NCI-H1105 (cell line): ENCODE measurements at places on chromosomes 6 and 20.

- DNase-seq = peak; percentile 55
These were observed 646.3 kb downstream of the UTRN start for GRCh38 chr6:144931172-144932035.

GRCh38 chr6:117601811-117602150 lies 530 bp downstream of the GOPC start:
- DNase-seq = no peak

- DNase-seq = no peak
These were observed 37.7 kb downstream of the LY86 start for GRCh38 chr6:6626187-6626586.

GRCh38 chr20:38190936-38191371 lies 25.9 kb upstream of the TGM2 start:
- no peak for DNase-seq

- DNase-seq = no peak
These were observed 140.9 kb downstream of the EYS start for GRCh38 chr6:65566117-65566516.

- no peak for DNase-seq
These were observed 7.0 kb downstream of the TMEM244 start for GRCh38 chr6:129853996-129854711.

- DNase-seq = no peak
These were observed 83.6 kb downstream of the TMEM170B start for GRCh38 chr6:11621119-11621518.

- DNase-seq = no peak
These were observed 37.1 kb upstream of the RPS6KA2 start for GRCh38 chr6:166664135-166664534.

GRCh38 chr20:3857405-3857804 lies 10.8 kb downstream of the MAVS start:
- DNase-seq = peak; percentile 94

DNA sequence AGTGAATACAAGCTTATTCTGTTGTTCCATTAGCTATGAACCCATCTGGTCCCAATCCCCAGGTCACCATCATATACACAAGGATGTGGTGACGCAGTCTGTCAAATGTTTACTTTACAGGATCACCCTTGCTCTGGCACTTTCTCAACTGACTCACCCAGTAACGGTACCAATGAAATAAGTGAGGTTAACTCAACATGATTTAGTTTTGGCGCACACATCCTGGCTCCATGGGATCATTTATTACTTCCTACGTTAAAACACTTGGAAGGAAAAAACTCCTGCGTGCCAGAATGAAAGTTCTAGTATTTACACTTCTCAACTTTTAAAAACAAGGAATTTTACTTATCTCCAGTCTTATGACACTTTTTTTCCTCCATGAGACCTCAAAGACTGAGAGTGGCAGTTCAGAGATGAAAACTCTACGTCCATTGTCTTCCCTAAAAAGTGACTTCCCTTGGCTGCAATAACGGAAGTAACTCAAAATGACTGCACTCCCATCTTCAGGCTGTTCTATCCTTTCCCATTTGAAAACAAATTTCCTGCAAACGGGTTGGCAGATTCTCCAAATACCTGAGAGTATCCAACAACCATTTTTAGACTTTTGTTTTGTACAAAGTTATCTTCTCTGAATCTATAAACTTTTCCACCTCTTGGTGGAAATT lies 15.9 kb downstream of the AGPAT4 start:
- no peak for DNase-seq
